T-helper 17 cell (primary cell): ENCODE measurements at places on chromosomes 16 and 17. TPM values are rescaled to one million over a fixed set of nuclear protein-coding genes. Genes with fewer than 3 reads are reported as not detected.

The GSG1L gene
- total RNA-seq, result not detected

- no peaks in the 10 kb centered on the region for H3K27me3 ChIP-seq
- no peaks in the 10 kb centered on the region for H3K36me3 ChIP-seq
- no peak for DNase-seq
Observed at GRCh38 chr17:12627177-12627629, 38.5 kb upstream of the MYOCD start.

The MYH13 gene
- not detected for total RNA-seq

- peak; percentile 35 for DNase-seq
- H3K4me1 ChIP-seq, result peaks cover 16% of the 10 kb centered on the region
- H3K36me3 ChIP-seq, result no peaks in the 10 kb centered on the region
- peaks cover 12% of the 10 kb centered on the region for H3K27me3 ChIP-seq
Observed at GRCh38 chr17:8740486-8740885, 4.2 kb downstream of the CCDC42 start.

GRCh38 chr17:32742681-32743538 is 134.0 kb downstream of the MYO1D start:
- H3K27me3 ChIP-seq, result no peaks in the 10 kb centered on the region
- DNase-seq, result no peak
- no peak overlapping the region for H3K27ac ChIP-seq
- no peak overlapping the region for H3K4me3 ChIP-seq
- H3K36me3 ChIP-seq, result peaks cover 12% of the 10 kb centered on the region

GRCh38 chr17:73769479-73769878 is 125.2 kb upstream of the SDK2 start:
- DNase-seq, result no peak
- no peaks in the 10 kb centered on the region for H3K36me3 ChIP-seq
- peaks cover 7% of the 10 kb centered on the region for H3K4me1 ChIP-seq
- H3K4me3 ChIP-seq, result no peak overlapping the region

The CCL11 gene
- total RNA-seq, result not detected

DNA sequence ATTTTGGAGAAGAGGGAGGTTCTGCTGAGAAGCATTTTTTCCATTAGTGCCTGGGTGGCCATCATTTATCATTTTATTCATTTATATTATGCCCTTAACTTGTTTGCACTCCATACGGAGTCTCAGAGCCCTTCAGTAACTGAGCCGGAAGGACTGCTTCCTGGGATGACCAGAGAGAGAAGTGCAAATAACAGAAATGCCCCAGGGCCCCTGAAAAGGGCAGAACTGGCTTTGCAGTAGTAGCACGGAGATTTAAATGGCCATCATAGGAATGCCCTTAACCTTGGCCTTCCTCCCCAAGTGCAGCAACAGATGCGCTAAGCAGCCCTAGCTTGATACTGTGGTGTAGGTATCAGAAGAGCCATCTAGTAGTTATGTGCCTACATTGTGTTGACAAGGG is 58.5 kb downstream of the NUP93 start:
- H3K36me3 ChIP-seq, result no peaks in the 10 kb centered on the region
- H3K4me3 ChIP-seq, result no peak overlapping the region
- no peak overlapping the region for H3K27ac ChIP-seq
- H3K27me3 ChIP-seq, result no peaks in the 10 kb centered on the region
- peaks cover 3% of the 10 kb centered on the region for H3K4me1 ChIP-seq
